ENCODE measurements at places on chromosomes 11 and 22.

DNA sequence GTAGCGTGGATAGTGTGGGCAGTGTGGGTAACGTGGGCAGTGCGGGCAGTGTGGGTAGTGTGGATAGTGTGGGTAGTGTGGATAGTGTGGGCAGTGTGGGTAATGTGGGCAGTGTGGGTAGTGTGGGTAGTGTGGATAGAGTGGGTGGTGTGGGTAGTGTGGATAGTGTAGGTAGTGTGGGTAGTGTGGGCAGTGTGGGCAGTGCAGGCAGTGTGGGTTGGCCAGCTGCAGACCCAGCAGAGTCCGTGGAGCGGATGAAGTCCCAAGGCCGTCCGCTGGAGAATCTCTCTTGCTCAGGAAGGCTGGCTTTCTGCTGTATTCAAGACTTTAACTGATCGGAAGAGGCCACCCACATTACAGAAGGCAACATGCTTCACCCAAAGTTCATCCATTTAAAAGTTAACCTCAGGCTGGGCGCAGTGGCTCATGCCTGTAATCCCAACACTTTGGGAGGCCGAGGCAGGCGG lies 26.1 kb upstream of the KRTAP5-6 start:
- DNase-seq: no peak

GRCh38 chr11:63961608-63962412 lies 12.6 kb upstream of the COX8A start:
- no peak for DNase-seq

DNA sequence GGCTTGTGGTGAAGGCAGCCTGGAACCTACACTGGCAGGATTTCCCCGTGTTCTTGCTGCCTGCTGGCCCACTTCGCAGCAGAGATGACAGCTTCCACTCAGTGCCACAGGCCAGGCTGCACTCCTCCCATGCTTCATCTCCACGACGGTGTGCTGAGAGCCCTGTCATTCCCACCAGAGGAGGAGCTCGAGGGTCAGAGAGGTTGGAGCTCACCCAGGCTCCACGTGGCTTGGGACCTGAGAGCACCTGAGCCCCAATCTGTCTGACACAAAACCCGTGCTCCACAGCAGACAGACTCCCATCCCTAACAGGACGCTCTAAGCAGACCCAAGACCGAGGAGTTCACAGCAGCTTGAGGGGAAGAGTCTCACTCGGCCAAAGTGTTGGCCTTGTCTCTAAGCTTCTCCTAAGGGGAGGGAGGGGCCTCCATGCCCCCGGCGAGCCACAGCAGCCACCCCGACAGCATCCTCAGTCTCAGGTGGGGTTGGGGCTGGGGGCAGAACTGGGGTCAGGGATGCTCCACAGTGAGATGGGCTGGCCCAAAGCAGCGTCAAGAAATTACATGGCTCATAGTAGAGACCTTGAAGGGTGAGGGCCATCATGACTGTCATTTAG lies 10.7 kb downstream of the LRFN4 start:
- DNase-seq: no peak

- DNase-seq: peak; percentile 44
Measured at GRCh38 chr11:269146-269890, 8.9 kb upstream of the NLRP6 start.

DNA sequence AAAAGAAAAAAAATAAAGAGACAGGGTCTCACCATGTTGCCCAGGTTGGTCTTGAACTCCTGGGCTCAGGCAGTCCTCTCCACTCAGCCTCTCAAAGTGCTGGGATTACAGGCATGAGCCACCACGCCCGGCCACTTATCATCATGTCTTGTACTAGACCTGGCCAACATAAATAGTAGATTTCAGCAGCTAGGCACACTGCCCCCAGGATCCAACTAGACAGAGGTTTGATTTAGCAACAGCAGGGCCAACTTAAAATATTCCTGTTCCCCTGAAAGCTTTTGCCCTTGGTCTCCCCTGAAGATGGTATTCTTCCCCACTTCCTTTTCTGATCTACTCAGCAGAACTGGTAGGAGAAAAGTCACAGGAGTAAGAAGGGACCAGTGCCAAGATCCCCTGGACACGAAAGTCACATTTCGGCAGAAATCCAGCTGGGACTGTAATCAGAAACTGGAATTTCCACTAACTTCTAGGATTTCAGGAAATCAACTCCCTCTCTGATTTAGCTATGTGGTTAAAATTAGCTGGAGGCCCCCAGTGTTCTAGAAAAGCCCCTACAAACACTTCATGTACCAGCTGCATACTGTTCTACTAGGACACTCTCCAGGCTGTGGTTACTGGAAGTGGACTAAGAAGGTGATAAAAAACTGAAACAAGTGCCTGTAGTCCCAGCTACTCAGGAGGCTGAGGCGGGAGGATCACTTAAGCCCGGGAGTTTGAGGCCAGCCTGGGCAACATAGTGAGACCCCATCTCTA lies 8.9 kb upstream of the PPP2R1B start:
- DNase-seq: no peak

DNA sequence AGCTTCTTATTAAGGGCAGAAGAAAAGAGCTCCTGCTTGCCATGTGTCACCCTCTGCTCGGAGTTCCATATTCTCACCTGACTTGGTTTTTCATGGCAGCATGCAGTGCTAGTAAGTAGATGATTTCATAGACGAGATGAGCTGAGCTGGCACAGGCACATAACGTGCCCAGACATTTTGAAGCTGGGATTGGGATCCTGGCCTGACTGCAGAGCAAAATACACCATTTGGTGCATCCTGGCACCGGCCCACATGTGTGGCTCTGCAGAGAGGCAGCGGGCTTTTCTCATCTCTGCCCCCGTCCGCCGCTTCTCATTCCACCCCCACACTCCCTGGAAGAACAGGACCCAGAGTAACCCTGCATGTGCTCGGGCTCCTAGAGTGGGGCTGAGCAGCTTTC lies 24.8 kb downstream of the FAM118A start:
- DNase-seq: no peak

DNA sequence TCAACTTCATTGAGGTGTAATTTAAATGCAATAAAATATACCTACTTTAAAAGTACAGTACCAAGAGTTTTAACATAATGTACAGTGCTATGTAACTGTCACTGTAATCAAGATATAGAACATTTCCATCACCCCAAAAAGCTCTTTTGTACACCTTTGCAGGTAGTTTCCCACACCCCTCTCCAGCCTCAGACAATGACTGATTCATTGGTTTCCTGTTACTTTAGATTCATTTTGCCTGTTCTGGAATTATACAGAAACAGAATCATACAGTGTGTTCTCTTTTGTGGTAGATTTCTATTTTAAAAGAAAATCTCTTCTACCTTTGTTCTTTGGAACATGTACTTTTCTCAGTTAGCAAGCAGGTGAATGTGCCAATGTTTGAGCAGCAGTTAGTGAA lies 38.2 kb downstream of the SHISA8 start:
- DNase-seq: no peak

GRCh38 chr11:47857485-47857884 lies 9.3 kb upstream of the NUP160 start:
- DNase-seq: no peak

DNA sequence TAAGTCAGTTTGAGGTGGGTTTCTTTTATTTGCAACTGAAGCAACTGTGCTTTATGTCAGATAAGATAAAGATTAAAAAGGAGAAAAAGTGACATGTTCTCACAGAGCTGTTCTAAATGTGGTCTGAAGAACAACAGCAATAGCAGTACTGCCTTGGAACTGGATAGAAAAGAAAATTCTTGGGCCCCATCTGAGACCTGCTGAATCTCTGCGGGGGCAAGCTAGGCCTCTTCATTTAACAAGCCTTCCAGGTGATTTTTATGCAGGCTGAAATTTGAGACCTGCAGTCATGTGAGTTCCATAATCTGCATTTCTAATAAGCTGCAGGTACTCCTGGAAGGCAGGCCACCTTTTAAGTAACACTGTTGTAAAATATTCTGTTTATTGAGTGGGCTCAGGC lies 91.4 kb upstream of the CTSC start:
- no peak for DNase-seq

DNA sequence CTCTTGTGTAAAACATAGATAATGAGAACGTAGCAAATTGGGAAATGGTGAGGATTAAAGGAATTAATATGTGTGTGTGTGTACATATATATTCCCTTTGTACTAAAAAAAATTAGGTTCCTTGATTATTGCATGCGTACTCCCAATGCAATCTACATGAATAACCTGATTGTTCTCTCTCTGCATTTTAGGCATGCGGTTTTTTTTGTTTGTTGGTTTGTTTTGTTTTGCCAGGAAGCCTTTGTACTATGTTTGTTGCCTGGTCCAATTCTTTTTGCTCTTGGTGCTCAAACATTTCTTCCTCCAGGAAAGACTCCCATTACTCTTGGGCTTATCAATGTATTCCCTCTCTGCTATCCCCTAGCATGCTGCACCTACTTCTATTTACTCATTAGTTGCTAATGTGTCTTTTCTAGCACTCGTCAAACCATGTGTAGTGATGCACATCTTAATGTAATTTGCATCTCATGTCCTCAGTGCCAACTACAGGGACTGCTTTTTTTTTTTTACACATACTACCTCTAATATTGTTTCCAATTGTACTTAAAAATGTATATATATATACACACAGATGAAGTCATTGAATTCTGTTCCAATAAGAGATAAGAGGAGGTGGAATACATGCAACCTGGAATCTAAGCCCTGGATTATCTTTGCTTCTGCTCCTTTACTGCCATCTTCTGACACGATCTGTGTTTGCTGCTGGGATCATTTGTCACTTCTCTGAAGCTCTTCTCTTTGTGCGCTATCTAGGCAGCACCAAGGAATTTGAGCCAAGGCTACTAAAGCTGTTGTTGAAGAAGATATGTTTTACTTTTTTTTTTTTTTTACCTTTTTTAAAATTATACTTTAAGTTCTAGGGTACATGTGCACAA lies 197.2 kb upstream of the ANO3 start:
- no peak for DNase-seq

DNA sequence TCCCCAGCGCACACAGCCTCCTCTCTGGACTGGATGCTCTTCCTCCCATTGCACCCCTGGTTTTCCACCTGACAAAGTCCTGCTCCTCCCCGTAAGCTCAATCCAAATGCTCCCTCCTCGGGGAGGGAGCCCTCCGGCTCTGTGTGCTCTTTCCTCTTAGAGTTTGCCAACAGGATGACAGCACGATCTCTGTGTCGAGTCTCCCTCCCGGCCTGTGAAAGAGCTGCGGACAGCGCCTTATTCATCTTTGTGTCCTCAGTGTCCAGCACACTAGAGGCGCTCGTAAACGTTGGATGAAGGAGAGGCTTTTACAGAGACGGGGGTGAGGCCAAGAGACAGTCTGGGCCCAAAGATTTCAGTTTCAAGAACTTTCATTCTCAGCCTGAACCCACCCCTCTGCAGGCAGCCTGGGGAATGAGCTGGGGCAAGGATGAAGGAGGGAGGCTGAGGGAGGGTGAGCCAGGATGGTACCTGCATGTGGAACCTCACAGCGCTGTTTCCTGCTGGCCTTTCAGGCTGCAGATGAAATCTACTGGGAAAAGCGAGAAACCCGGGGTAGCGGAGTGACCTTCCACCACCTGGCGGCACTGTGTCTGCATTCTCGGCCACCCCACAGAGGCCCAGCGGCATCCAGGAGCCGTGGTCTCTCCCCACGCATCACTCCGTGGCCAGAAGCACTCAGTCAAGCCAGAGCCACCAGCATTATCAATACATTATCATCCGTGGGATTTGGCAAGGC lies 8.5 kb upstream of the TMPRSS4 start:
- no peak for DNase-seq

DNA sequence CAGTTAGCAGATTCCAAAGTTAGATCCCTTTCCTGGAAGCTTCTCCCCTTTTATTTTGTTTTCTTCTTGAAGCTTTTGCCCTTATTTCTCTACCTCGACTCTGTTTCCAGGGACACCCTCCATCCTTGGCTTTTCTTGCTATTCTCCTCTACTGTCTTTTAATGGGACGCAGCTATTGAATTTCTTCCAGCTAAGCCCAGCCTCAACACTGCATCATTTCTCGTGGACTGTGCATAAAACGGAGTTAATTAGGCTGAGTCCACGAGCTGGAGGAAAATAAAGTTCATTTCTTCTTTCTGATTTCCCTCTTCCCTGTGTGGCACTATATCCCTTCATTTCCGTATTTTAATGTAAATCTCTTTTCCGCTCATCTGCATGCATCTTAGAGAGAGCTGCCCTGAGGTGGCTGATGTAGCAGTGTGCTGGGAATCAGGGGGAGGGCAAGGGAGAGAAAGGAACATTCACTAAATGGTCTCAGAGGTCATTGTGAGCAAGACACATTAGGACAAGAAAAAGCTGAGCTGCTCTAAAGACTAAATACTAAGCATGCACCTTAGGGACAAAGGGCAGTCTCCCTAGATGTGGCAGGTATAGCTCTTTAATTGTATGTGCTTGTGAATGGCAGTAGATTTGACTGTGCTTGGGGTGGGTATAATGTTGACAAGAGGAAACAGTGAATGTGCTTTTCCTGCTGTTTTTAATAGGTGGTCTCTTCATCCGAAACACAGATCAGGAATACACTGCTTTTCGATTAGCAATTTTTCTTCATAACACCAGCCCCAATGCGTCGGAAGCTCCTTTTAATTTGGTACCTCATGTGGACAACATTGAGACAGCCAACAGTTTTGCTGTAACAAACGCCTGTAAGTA lies 1.9 kb downstream of the GRIA4 start:
- DNase-seq: no peak

DNA sequence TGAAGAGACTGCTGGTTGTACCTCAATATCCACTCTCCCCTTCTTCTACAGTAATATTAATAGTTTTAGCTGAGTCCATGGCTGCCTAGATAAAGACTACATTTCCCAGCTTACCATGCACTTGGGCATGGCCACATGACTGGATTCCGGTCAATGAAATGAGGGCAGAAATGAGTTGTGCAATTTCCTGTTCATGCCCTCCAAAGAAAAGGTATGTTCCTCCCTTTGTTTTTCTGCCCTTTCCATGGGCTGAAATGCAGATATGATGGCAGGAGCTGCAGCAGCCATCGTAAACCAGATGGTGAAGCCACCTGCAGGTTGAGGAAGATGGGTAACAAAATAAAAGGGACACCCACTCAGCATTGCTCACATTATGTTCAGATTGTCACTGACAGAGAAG lies 15.3 kb upstream of the ELFN2 start:
- DNase-seq: no peak

- no peak for DNase-seq
Measured at GRCh38 chr11:64110465-64111375, 55.2 kb downstream of the MACROD1 start.

DNA sequence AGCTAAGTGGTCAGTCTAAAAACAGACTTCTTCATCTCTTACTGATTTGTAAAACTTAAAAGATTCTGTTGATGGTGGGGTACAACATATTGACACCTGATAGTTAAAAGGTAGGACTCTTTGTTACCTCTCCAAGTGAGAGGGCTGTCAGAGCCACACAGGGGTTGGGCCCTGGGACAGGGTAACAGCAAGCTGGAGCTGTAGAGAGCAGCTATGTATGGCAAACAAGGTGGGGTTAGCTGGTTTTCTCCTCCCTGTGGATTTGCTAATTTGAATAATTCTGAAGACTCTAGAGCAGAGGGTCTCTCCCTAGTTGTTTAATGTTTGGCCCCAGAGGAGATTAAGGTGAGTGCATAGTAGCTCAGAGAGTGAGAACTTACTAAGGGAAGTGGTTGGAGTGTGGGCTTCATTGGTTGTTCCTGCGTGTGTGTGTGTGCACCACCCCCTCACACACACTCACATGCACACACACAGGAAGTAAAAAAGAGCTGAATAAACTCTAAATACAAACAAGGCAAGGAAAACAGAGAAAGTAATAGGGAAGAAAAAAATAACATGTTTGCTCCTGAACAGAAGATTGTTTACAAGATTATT lies 9.2 kb upstream of the GAS2 start:
- no peak for DNase-seq

- no peak for DNase-seq
Measured at GRCh38 chr22:24146194-24146616, 35.1 kb upstream of the SUSD2 start.

GRCh38 chr22:36860821-36861659 lies at the start of gene NCF4:
NCF4 (plus strand) TSS chr22:36861006; CDS start chr22:36861172, 166 bp downstream.
- DNase-seq: peak; percentile 17

All from stimulated activated CD4-positive, alpha-beta T cell treated with anti-CD3 and anti-CD28 coated beads, Interleukin-15, amount 100 ng/mL, for 48 hours (primary cell).